ENCODE measurements at places on chromosomes 5 and 9.

DNA sequence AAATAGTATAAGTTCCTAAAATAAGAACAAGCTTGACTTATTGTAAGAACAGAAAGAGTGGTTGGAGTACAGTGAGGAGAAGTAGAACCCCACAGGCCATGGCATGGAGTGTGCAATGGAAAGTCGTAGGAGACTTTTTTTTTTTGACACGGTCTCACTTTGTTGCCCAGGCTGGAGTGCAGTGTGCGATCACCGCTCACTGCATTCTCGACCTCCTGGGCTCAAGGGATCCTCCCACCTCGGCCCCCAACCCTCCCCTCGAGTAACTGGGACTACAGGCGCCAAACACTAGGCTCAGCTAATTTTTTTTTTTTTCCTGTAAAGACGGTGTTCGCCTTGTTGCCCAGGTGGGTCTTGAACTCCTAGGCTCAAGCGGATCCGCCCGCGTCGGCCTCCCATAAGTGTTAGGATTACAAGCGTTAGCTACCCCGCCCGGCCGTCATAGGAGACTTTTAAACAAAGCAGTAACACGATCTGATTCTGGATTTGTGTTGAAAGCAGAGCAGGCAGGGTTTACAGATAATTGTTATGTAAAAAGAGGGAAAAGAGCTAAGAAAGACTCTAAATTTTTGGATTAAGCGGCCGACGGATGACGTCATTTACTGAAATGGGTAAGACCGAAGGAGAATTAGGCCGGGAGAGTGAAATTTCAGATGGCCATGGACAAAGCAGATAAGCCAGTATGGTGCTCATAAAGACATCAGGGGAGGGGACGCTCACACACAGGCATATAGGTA lies 752 bp downstream of the TSTD2 start:
- DNase-seq = no peak

DNA sequence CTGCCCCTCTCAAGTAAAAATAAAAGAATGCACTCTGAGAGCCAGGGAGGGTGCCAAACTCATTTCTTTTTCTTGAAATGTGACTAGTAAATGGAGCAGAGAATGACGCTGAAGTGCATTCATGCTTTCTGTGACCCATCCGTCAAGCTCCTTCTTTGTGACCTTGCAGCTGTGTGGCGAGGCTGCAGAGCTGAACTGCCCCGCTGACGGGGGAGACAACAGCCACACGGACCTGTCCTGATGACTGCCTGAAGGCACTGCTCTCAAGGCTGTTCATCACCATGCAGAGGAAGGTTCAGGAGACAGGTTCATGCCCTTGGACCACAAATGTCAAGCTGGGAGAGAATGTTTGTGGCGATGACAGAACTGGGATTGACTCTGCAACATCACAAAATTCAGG lies 21.0 kb upstream of the RASGEF1C start:
- DNase-seq = no peak

DNA sequence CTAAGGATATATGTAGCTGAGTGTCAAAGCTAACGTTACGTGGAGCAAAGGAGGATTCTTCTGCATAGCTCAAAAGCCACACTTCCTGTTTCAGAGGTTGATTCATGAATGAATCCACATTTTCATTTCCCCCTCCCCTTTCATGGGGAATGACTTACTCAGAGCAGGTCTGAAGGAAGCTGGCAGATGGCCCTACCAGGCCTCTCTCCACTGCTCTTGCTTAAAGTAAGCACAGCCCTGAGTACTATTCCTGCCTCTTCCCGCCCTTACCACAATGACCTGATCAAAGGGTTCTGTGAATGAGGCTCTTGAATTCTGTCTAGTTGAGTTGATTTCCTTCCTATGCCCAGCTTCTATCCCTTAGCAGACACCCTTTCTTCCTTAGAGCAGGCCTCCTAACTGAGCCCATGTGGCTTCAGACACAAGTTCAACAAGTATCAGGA lies 6.3 kb downstream of the IGIP start:
- DNase-seq = no peak

DNA sequence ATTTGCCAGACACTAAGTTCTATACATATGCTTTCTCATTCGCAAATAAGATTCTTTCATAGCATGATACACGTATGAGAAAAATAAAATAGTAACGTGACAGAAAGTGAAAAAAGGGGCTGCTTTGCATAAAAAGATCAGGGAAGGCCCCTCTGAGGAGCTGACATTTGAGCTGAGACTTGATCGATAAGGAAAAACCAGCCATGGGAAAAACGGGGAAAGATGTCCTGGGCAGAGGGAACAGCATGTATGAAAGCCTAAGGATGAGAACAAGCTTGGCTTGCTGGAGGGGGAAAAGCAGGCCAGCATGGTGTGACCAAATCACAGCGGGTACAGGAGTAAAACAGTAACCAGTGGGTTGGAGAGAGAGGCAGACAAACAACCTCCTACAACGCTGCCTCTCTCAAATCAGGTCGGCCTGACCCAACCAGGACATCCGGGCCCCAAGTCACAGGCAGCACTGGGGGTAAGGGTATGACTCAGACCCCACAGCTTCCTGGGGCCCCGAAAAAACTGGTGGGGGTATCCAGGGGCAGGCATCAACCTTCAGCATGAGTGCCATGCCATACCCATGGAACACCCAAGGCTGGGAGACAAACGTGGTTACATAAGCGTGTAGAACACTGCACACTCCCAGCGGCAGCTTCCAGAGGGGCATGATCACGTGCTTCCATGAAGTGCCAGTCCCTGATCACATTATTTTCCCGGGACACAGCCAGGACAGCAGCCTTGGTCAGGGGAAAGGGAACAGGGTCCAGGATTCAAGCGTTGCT lies 2.2 kb downstream of the TNIP1 start:
- peak; percentile 62 for DNase-seq

DNA sequence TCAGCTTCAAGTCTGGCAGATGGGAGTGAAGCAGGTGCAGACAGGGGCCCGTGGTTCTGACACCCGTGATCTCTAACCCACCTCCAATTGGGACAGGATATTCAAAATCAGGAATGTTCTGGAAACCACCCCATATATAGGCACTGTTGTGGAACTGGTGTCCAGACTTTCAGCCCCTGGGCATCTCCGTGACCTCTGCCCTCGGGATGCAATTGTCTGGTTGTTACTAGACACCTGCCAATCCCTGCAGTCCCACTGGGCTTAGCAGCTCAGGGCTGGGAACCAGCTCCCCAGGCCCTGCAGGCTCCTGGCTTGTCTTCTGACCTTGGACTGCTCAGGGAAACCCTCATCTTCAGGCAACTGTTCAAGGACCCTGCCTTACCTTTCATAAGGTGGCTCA lies 38.8 kb downstream of the NTNG2 start:
- no peak for DNase-seq

GRCh38 chr5:53381-54174 lies 38.4 kb upstream of the PLEKHG4B start:
- no peak for DNase-seq

GRCh38 chr5:129670957-129671500 lies 76.9 kb upstream of the MINAR2 start:
- DNase-seq = no peak

- no peak for DNase-seq
Measured at GRCh38 chr9:1709347-1709746, 305.8 kb upstream of the SMARCA2 start.

GRCh38 chr5:131965826-131966415 lies 20.5 kb upstream of the MEIKIN start:
- DNase-seq = no peak

DNA sequence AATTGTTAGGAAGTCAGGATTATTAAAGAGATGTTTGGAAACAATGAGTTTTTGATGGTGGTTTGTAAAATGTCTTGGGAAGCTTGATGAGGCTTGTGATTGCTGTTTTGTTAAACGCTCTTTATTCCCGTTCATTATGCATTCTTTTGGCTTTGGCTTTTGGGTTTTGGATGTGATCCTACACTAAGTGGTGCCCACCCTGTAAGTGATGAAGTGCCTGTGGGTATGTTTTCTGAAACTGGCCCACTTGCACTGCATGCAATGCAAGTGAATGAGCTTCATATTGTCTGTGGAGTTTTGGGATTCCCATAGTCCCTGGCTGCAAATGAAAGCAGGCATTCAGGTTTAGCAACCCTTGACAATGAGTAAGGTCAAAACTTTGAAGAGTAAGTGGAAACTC lies 1035.5 kb upstream of the WWC1 start:
- no peak for DNase-seq
